ENCODE measurements at places on chromosomes 6 and 20.

GRCh38 chr20:48999890-49000870, 45.9 kb upstream of the CSE1L start:
- H3K4me3 ChIP-seq = no peak overlapping the region
- DNase-seq = no peak
- no peak overlapping the region for H3K27ac ChIP-seq
- peaks cover 27% of the 10 kb centered on the region for H3K36me3 ChIP-seq
- H3K4me1 ChIP-seq = no peaks in the 10 kb centered on the region

GRCh38 chr6:114739656-114740055, 396.8 kb upstream of the HS3ST5 start:
- H3K27me3 ChIP-seq = peaks cover 5% of the 10 kb centered on the region
- no peak overlapping the region for H3K4me3 ChIP-seq

- H3K4me1 ChIP-seq = peaks cover 19% of the 10 kb centered on the region
- H3K27ac ChIP-seq = no peak overlapping the region
- no peaks in the 10 kb centered on the region for H3K36me3 ChIP-seq
- peaks cover 15% of the 10 kb centered on the region for H3K27me3 ChIP-seq
- H3K4me3 ChIP-seq = no peak overlapping the region
Measured at GRCh38 chr20:50302341-50303057, 111.9 kb downstream of the CEBPB start.

GRCh38 chr20:63246490-63247288, 7.6 kb downstream of the NKAIN4 start:
- H3K4me3 ChIP-seq = no peak overlapping the region
- no peaks in the 10 kb centered on the region for H3K27me3 ChIP-seq
- no peak overlapping the region for H3K27ac ChIP-seq
- H3K36me3 ChIP-seq = no peaks in the 10 kb centered on the region

DNA sequence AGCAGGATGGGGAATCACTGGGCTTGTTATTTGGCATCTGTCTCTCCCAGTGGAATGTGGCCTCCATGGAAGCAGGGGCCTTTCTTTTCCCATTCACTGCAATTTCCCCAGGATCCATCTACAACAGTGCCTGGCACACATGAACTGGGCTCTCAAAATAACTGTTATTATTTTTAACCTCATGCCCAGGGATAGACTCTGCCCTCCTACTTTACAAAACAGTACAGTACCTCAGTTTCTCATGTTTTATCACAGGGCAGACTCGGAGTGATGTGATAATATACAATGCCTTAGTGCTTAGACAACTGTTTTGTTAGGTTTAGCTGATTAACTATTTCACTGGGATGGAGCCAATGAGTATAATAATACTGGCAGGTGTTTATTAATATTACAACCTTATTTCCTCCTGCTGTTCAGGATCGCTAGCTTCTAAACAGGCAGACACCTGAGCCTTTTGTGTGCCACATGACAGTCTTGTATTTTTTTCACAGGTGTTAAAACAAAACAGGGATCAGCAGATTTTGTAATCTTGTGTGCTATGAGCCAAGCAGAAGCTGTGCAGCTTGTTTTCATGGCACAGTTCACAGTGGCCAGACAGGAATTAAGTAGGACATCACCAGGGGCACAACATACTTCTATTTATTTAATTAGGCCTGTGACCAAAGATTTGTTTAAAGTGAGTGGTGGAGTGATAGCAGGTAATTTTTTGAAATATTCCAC, 157.7 kb upstream of the EYA4 start:
- H3K27ac ChIP-seq = no peak overlapping the region
- H3K4me1 ChIP-seq = no peaks in the 10 kb centered on the region
- no peaks in the 10 kb centered on the region for H3K27me3 ChIP-seq
- no peaks in the 10 kb centered on the region for H3K36me3 ChIP-seq
- no peak for DNase-seq

DNA sequence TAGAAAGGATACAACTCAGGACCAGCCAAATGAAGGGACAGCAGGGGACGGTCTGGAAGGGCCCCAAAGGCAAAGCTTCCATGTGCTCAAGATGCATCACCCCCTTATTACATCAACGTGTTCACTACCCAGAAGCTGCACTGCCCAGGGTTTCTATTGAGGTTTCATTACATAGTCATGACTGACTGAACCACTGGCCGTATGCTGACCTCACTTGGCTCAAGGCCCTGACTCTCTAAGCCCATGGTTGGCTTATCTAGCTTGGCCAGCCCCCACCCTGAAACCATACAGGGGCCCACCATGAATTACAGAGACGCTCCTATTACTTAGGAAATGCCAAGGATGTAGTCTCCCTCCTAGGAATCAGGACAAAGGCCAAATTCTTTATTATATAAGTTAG, 179.4 kb downstream of the FOXC1 start:
- no peaks in the 10 kb centered on the region for H3K27me3 ChIP-seq
- no peaks in the 10 kb centered on the region for H3K4me1 ChIP-seq
- no peak for DNase-seq

DNA sequence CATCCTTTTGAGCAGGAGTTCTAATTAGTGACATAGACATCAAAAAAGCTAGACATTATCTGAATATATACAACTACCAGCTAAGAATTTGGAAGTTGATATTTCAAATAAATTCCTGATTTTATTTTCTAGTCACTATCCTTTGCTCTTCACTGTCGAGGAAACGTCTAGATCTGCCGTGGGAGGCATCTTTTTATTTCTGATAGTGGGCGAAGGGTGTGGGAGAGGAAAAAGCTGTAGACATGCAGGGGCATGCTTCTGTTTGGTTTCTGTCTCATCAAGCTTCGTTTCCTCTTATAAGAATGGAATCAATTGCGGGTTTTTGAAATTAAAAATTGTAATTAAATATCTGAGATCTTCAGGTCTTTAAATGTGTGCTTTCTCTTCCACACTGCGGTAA, 16.2 kb upstream of the C6orf118 start:
- H3K4me3 ChIP-seq = no peak overlapping the region
- no peaks in the 10 kb centered on the region for H3K27me3 ChIP-seq
- no peak overlapping the region for H3K27ac ChIP-seq
- no peaks in the 10 kb centered on the region for H3K36me3 ChIP-seq
- no peaks in the 10 kb centered on the region for H3K4me1 ChIP-seq
- no peak for DNase-seq

- no peak for DNase-seq
- H3K27me3 ChIP-seq = no peaks in the 10 kb centered on the region
- no peak overlapping the region for H3K4me3 ChIP-seq
- peaks cover 13% of the 10 kb centered on the region for H3K4me1 ChIP-seq
Measured at GRCh38 chr6:109769213-109769612, 78.1 kb downstream of the FIG4 start.

DNA sequence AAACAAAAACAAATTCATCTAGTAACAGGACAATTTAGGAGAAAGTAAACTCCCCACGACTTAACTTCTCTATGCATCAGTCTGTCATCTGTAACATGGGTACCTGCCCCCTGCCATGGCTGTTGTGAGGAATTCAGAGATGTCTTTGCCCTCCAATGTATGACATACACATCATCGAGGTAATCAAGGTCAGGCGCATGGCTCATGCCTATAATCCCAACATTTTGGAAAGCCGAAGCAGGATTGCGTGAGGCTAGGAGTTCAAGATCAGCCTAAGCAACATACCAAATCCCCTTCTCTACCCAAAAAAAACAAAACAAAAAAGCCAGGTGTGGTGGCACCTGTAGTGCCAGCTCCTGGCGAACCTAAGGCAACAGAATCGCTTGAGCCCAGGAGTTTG, 9.0 kb downstream of the EEF1A1 start:
- H3K4me1 ChIP-seq = peaks cover 21% of the 10 kb centered on the region
- peak overlapping the region; percentile 80 for H3K27ac ChIP-seq
- no peak for DNase-seq
- H3K36me3 ChIP-seq = peaks cover 18% of the 10 kb centered on the region

GRCh38 chr6:65014006-65014405, 693.0 kb downstream of the EYS start:
- no peaks in the 10 kb centered on the region for H3K27me3 ChIP-seq
- H3K4me1 ChIP-seq = no peaks in the 10 kb centered on the region
- no peak overlapping the region for H3K27ac ChIP-seq
- no peaks in the 10 kb centered on the region for H3K36me3 ChIP-seq
- H3K4me3 ChIP-seq = no peak overlapping the region
- DNase-seq = no peak

GRCh38 chr6:13654496-13654895, 39.4 kb downstream of the NOL7 start:
- H3K27me3 ChIP-seq = no peaks in the 10 kb centered on the region
- H3K36me3 ChIP-seq = peaks cover 13% of the 10 kb centered on the region
- no peak overlapping the region for H3K27ac ChIP-seq

DNA sequence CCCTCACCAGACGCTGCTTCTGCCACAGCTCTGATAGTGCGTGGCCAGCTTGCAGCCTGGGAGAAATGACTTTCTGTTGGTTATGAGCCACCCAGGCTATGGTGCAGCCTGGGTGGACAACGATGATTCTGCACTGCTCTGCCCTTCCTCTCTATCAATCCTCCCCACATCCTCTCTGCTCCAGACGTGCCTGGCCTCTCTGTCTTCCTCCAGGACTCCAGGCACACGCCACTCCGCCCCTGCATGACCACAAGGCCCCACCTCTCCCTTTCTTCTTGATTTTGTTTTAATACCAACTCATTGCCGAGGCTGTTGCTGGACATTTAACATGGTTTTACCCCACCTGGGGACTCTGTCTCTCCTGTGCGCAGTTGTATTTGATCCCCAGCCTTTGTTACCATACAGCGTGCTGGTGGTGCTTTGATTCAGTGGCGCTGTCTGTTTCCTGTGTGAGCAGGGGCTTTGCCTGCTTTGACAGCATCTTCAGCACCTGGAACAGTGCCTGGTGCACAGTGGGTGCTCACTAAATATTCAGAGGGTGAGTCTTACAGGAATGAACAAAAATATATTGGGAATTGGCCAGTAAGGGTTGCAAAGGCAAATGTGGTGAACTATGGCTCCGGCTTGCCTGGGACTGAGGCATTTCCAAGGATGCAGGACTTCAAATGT, 280.9 kb downstream of the CDH26 start:
- H3K4me1 ChIP-seq = no peaks in the 10 kb centered on the region
- no peak overlapping the region for H3K27ac ChIP-seq
- no peaks in the 10 kb centered on the region for H3K27me3 ChIP-seq
- no peak for DNase-seq
- peaks cover 8% of the 10 kb centered on the region for H3K36me3 ChIP-seq

DNA sequence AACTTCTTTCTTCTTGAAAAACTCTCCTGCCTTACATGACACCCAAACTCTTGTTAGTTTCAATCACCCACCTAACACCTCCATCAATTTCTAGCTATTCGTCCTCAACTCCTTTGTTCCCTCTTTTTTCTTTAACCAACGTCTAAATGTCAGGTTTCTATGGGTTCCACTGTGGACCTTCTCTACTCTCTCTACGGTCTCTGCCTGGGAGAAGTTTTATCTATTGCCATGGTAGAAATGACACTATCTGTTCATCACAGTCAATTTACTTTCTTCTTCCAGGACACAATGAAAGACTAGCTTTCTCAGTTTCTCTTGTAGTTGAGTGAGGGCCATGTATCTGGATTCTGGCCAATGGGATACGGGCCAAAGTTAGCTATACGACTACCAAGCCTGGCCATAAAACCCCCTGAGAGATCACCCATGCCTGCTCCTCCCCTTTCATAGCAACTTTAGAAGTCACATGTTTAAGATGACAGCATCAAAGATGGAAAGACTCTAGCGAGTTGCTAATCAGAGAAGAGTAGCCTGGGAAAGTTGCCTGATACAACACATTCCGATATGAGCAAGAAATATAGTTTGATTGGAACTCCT, 17.9 kb downstream of the RNGTT start:
- no peak overlapping the region for H3K27ac ChIP-seq
- H3K27me3 ChIP-seq = no peaks in the 10 kb centered on the region
- no peak for DNase-seq
- H3K4me1 ChIP-seq = peaks cover 7% of the 10 kb centered on the region
- H3K36me3 ChIP-seq = peaks cover 4% of the 10 kb centered on the region
- H3K4me3 ChIP-seq = no peak overlapping the region

DNA sequence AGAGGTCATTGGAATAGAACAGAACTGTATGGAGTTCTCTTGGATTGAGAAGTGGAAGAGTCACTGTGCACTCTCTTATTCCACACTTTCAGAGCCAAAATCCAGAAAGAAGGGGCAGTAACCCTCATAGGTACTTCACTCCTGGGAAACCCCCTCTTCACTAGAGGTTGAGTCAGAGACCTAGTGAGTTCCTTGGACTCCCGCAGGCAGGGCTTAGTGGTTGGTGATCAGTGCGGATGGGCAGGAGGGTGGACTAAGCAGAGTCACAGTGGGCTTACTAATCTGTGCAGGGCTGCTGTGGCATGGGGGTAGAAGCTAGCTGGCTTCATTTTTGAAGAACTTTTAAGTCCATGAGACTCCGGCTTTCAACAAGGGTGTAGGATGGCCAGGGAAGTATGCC, 95.0 kb upstream of the MLN start:
- H3K27ac ChIP-seq = no peak overlapping the region
- no peaks in the 10 kb centered on the region for H3K36me3 ChIP-seq
- H3K27me3 ChIP-seq = peaks cover 9% of the 10 kb centered on the region
- H3K4me1 ChIP-seq = peaks cover 20% of the 10 kb centered on the region
- no peak overlapping the region for H3K4me3 ChIP-seq

- H3K27ac ChIP-seq = no peak overlapping the region
- no peak overlapping the region for H3K4me3 ChIP-seq
- no peaks in the 10 kb centered on the region for H3K27me3 ChIP-seq
- H3K4me1 ChIP-seq = no peaks in the 10 kb centered on the region
- no peak for DNase-seq
- H3K36me3 ChIP-seq = no peaks in the 10 kb centered on the region
Measured at GRCh38 chr6:34745277-34746103, 11.8 kb upstream of the SNRPC start.

DNA sequence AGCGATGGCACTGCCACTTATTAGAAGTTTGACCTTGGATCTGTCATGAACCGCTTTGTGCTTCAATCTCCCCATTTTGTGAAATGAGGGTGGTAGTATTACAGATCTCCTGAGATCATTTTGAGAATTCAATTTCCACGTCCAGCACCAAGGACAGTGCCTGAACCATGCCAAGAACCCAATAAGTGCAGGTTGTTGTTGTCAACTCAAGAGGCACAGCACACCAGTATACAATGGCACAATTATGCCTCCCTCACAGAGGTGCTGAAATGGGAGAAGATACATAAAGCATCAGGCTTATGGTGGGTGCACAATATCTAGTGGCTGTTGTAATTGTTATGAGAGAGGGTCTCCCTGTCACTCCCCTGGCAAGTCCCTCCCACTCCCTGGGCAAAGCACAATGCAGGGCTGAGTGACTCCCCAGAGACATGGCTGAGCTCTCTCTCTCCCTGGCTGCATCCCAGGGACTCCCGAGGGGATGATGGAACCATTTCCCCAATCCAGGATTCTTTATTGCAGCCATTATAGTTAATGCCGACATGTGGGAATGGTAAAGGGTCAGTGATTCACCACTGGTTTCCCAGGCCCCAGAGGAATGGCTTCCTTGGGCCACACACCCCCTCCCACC, 78.7 kb downstream of the CDH22 start:
- no peak overlapping the region for H3K4me3 ChIP-seq
- no peaks in the 10 kb centered on the region for H3K4me1 ChIP-seq
- no peak for DNase-seq
- no peak overlapping the region for H3K27ac ChIP-seq
- peaks cover 10% of the 10 kb centered on the region for H3K27me3 ChIP-seq
- no peaks in the 10 kb centered on the region for H3K36me3 ChIP-seq
